NCI-H2107 (cell line): ENCODE measurements at places on chromosomes 11 and 22.

DNA sequence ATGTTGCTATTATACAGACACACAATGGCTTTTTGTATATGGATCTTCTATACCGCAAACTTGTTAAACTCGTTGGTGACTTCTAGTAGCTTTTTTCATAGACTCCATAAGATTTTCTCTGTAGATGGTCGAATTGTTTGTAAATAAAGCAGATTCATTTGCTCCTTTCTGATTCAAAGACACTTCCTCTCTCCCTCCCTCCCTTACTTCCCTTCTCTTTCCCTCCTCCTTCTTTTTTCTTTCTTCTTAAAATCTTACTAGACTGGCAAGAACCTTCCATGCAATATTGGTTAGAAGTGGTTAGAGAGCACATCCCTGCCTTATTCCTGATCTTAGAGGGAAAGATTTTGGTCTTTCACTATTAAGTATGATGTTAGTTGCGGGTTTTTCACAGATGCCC lies 36.4 kb downstream of the MYEOV start:
- DNase-seq: no peak

DNA sequence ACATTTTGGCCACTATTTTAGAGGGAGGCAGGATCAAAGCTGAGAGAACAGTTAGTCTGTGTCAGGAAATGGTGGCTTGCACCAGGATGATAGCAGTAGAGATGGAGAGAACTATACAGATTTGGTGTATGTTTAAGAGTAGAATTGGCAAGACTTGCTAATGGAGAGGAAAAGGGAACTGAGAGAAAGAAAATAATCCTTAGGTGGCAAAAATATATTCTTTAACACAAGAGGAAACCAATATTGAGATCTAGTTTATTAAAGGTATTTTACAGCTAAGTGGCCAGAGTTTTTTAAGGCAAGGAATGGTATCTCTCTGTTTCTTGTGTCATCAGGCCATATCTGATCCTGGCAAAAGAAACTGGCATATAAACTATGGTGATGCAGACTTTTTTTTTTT lies 278.8 kb downstream of the TMEM135 start:
- DNase-seq: no peak

DNA sequence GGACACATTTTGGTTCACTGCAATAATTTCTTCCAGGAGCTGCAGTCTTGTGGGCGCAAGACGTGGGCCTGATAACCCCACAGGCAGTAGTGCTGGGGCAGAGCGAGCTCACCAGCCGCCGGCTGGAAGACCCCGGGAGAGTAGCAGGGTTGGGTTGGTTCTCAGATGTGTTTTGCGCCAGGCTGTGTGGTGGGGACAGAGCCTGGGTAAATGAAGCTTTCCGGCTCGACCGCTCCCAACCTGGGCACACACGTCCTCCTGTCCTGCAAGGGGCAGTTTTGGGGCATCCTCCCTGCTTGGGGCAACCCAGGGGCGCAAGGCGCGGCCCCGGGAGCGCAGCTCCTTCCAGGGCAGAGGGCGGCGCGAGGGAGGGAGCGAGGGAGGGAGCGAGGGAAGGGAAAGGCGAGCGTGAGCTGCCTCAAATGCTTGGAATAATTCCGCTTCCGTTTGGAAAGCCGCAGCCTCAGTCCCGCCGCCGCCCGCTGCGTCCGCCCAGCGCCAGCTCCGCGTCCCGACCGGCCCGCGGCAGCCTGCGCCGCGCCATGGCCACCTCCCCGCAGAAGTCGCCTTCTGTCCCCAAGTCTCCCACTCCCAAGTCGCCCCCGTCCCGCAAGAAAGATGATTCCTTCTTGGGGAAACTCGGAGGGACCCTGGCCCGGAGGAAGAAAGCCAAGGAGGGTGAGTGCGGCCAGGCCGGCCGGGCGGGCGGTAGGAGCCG lies at the start of gene PARVA:
TSS of gene PARVA (plus strand) at position 466 of the 718 bp plus-strand sequence. CDS start at position 543, 77 bp downstream.
- no peak for DNase-seq

- no peak for DNase-seq
These were observed 53.9 kb downstream of the SMIM38 start for GRCh38 chr11:69209421-69210309.

GRCh38 chr11:119206511-119207414 lies 624 bp downstream of the CBL start:
- DNase-seq: no peak

GRCh38 chr11:104058680-104059079 lies 22.2 kb downstream of the DDI1 start:
- DNase-seq: no peak

DNA sequence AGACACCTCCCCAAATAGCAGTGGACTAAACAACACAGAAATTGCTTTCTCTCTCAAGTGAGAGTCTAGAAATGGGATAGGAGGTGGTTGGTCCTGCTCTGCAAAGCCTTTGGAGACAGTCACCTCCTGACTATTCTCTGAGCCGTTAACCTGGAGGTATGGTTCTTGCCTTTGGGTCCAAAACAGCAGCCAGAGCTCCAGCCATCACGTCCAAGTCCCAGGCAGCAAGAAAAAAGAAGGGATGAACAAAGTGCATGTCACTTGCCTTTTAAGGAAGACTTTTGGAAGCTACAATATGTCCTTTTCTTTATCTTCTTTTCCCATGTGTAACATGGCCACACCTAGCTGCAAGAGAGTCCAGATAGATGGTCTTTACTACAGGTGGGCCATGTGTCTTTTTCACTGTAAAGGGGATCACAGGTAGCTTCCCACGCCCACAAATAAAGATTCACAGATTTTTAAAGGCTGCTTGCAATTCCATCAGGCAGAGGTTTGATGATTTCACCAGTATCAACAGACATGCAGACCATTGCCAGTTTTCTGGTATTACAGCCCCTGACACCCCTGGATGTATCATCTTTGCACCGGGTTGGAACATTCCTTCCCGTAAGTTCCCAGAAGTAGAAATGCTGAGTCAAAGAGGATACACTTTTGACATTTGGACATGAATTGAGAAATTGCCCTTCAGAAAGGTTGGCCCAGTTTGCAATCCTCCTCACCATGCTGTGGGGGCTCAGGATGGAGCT lies 66.0 kb downstream of the MYEOV start:
- DNase-seq: no peak

DNA sequence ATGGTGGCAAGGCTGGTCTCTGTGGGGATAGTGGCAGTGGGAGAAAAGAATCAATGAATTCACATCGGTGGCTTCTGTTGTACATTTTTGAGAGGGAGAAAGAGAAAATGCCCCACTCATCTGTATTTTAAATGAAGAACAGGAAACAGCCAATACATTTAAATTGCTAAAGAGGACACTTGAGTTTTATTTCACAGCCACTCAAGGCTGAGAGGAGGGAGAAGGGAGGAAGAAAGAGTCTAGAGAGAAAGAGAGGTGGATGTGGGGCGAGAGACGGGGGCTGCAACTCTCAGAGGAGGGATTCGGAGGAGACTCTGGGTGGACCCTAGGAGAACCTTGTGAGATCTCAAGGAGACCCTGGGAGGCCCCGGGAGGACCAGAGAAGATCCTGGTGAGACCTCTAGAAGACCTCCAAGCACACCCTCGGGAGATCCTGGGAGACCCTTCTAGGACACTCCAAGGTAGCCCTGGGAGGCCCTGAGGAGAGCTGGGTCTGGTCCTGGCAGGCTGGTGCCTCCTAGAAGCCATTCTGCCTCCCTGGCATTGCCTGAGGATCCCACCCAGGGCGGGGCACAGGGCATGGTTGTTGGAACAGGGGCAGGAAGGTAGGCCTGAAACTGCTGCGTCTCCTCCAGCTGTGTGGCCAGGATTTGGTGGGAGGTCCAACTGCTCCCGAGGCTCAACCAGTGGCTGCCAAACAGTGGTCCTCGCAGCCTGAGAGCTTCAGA lies 91.0 kb upstream of the SHISAL1 start:
- DNase-seq: no peak
